ENCODE measurements at places on chromosomes 2 and 18.

GRCh38 chr2:86790676-86791572 is at the start of gene CD8A:
TSS of gene CD8A (minus strand) at chr2:86790913. CDS start at chr2:86790825, 88 bp downstream.
- peak; percentile 64 for DNase-seq

DNA sequence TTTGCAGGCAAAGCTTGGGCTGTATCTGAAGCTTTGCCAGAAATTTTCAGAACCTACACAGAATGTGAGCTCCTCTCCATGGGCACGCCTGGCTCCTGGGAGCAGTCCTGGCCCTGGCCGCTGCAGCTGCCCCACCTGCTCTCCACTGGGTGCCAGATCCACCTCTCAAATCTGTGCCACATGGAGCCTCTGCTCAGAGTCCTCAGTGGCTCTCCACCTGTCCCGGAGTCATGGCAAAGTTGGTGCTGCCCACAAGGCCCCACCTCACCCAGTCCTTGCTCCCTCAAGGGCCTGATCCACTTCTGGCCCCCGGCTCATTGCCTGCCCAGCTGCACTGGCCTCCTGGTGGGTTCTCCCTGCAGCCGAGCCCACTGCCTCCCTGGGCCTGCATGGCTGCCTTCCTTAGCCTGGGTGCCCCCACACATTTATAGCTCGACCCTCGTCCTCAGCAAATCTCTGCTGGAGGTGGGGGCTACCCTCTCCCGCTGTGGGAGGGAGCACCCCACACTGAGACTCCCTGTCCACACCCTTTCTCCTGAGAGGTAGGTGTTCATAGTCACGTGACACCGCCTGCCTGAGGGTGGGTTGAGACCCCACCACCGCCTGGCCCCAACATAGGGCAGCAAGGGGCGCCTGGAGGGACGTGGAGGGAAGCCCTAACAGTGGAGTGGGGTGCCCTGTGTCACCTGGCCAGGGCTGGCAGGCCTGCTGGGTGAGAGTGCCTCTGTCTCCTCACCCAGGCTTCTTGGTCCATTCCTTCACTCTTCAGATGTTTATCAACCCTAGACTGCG is 224.1 kb downstream of the SH3RF3 start:
- DNase-seq, result no peak

DNA sequence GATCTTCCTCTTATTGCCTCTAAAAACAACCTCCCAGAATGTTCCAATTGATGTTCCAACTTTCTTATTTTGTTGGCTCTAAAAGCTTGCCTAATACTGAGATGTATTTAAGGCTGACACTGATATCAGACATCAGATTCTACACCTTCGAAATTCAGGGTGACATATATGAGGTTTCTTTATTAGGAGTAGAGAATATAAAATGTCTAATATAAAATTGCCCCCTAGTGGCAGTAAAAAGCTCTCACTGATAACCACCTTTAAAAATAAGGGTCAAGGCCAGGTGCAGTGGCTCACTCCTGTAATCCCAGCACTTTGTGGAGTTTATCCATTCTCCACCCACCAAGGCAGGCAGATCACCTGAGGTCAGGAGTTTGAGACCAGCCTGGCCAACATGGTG is 789.7 kb upstream of the SLC39A10 start:
- no peak for DNase-seq

DNA sequence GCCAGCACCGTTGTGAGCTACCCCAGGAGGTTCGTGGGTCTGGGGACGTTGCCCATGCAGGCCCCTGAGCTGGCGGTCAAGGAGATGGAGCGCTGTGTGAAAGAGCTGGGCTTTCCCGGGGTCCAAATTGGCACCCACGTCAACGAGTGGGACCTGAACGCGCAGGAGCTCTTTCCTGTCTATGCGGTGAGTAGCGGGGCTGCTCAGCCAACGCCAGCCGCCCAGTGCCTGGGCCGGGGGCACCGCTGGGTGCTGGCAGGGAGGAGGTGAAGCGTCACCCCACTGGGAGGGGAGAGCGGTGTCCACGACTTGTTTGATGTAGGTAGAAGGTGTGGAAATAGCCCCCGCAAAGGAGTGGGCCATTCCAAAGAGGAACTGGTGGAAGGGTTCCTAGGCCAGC is 25.0 kb downstream of the ACMSD start:
- DNase-seq, result no peak

Measured in stimulated activated CD8-positive, alpha-beta memory T cell treated with anti-CD3 and anti-CD28 coated beads, Interleukin-4, amount 100 ng/mL, for 4 hours (primary cell).